ENCODE measurements at places on chromosomes 5 and 9. TPM values are rescaled to one million over a fixed set of nuclear protein-coding genes. Genes with fewer than 3 reads are reported as not detected.

Gene HINT2
- 35.0 TPM for total RNA-seq

Gene PCDHB11
- 1.8 TPM for total RNA-seq

Gene ZNF474
- total RNA-seq, result not detected

Gene DDX4
- total RNA-seq, result not detected

Gene ADAMTSL2
- total RNA-seq, result 4.9 TPM

Gene DOLPP1
- total RNA-seq, result 4.8 TPM

Gene ZNF483
- 6.9 TPM for total RNA-seq

Gene INSL4
- total RNA-seq, result not detected

Gene PPP2R2B
- 12.4 TPM for total RNA-seq

Gene GPR150
- not detected for total RNA-seq

Gene LCN12
- total RNA-seq, result 11.3 TPM

DNA sequence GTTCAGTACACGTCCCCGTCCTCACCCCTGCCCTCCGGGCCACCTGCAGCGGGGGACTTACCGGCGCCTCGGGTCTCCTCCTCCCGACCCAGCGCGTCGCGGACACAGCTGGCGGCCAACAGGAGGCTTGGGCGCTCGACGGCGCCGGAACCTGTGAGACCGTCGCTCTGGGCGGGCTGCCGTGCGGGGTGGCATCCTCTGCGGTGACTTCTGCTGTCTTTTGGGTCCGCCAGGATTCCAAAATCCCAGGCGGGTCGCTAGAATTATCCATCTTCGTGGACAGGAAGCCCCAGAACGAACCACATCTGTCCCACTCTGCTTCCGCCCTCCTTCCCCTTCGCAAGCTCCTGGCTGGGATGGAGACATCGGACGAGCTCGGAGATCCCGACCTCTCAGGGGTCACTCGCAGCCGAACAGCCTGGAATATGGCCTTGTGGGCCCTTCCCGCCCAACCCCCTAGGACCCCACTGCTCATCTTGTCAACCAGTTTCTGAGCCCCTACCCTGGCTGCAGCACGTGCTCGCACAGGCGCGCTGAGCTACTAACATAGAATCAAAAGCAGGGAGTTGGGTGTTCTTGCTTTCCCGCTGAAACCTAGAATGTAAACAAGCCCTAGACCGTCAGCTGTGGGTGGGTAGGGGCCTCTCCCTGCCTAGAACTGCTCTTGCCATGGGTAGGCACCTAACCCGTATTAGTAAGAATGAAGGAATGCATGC lies 947 bp upstream of the MARCHF3 start:
- no peak for DNase-seq

DNA sequence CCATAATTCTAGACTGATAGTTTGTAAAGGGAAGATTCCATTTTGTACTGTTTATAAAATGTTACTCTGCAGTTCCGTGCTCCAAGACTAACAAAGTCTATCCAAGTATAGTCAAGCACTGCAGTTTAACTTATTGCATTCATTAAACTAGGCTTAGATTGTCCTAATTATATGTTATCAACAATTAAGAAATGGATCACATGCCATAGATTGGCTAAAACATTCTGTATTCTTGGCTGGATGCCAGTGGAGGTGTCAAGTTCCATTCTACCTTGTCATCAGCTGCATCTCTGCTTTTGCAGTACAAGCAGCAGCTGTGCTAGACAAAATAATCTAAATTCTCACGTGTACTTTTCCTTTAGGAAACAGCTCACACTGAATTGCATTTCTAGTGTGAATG lies 69.4 kb upstream of the MEF2C start:
- no peak for DNase-seq

DNA sequence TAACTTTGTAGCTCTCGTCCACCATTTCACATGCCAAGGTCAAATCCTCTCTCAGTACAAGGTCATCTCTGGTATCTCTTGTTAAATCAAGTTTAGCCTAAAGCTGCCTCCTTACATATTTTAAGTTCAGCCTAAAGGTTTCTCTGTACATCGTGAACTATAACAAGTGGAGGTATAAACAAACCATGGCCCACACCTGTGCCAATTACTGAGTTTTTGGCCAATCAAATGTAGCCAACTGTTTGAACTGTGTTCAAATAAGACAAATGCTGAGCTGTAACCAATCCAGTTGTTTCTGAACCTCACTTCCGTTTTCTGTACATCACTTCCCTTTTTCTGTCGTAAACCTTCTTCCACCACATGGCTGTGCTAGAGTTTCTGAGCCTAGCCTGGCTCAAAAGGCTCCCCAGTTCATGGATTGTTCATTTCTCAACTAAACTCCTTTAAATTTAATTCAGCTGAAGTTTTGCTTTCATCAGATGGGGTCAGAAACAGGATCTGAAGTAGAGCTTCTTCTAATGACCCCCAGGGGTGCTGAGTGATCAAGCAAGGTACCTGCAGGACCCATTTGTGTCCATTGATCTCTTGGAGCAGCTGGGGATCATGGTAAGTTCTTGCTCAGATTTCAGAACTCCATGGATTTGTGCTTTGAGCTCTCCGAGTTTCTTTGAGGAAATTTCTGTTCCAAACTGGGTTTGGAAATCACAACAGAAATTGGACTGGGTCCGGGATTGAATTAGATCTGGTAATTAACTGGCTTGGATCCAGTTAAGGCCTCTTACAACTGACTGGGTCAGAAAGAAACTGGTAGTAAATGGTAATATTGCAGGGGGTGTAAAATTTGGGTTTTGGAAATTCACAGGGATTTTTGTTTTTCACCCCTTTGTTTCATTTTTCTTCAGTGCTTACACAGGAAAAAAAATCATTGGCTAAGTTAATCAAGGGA lies 11.0 kb upstream of the NANS start:
- DNase-seq, result no peak

DNA sequence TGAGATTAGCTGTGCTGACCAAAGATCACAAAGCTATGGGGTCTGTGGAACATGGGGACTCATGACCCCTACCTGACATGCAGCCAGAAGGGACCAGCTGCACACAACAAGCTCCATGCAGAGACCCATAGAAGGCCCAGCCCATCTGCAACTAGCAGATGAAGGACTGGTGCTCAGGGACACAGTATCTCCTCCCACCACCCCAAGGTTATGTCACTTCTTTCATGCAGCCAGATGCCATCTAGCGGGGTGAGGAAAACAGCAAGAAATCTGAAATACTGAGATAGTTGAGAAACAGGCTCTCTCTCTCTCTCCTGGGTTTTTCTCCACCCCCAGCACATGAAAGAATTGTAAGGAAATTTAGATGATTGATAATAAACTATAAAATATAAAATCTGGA lies 161.3 kb upstream of the DAPK1 start:
- DNase-seq, result no peak

- DNase-seq, result no peak
Observed at GRCh38 chr9:72228282-72228681, 79.0 kb downstream of the GDA start.

- DNase-seq, result peak; percentile 92
Observed at GRCh38 chr9:34637356-34638137, at the start of gene SIGMAR1. Gene SIGMAR1 (minus strand): TSS chr9:34637787. CDS start chr9:34637697, 90 bp downstream.

- DNase-seq, result no peak
Observed at GRCh38 chr5:54178207-54178606, 132.2 kb downstream of the ARL15 start.

DNA sequence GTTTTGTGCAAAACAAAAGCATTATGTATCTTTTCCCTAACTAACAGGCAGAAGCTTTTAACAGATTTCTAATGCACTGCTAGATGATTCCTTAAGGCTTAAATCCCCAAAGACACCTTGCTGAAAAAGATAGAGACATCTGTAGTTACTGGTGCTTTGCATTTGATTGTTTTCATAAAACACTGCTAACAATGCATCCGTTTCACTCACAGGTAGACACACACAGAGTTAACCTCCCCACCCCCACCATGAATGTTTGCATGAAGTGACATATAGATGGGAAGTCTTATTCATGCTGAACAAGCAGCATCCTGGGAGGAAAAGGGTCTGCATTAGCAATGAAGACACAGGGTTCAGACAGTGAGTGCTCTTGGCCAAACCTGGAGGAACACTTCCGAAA lies 100.9 kb downstream of the ASTN2 start:
- no peak for DNase-seq

GRCh38 chr9:30697958-30698357 lies 1686.5 kb upstream of the ACO1 start:
- DNase-seq, result no peak

- DNase-seq, result no peak
Observed at GRCh38 chr5:176625512-176625911, 4.8 kb downstream of the SNCB start.

GRCh38 chr5:127997201-127997704 lies 86.3 kb upstream of the SLC12A2 start:
- DNase-seq, result no peak

- no peak for DNase-seq
Observed at GRCh38 chr9:85647571-85647970, 94.2 kb downstream of the AGTPBP1 start.

DNA sequence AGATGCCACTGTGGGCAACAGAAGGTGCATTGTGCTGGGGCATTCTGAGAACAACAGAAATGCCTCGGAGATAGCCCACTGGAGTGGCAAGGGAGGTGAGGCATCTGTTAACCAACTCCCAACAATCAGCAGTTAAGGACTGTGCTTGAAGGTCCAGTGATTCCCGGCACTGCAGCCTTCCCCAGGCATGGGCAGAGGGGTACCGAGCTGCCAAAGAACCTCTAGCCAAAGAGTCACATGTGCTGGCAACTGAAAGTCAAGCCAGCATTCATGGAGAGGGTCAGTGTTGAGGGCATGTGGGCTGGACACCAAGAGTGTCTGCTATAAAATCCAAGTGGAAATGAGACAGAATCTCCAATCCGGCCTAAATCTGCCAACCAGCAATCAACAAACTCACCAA lies 149.6 kb downstream of the ASTN2 start:
- DNase-seq, result no peak

DNA sequence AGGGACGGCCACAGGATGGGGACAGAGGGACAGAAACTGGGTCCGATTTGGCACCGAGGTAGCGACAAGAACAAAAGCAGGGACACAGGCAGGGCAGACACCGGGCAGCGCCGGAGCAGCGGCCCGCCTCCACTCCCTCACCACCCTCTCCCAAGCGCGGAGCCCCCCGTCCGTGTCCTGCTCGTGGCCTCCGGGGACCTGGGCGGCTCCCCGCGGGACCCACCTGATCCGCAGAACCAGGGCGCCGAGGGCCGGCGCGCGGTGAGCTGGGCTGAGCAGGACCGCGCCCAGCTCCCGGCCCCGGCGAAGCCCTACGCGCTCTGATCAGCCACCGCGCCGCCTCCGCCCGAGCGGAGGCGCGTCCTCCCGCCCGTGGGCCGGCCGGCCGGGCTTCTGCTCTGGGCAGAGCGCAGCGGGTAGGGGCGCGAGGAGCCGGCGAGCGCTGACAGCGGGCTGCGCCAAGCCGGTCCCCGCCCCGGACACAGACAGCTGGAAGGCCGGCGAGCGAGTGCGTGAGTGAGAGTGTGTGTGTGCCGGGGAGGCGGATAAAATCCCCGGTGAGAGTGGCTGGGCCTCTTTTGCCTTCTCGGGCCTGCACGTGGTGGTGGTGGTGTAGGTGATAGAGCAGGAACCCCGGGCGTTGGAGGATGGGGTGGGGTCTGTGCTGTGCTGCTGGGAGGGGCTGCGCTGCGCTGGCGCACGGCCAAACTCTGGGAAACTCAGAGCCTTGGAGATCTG lies at the start of gene GGTA1:
Gene GGTA1, minus strand, starts transcription at position 418 of the 738 bp plus-strand sequence. CDS start 31,922 bp downstream, outside the sequence.
- peak; percentile 76 for DNase-seq

Measured in right atrium auricular region (tissue), 2 donors.